ENCODE measurements at places on chromosomes 7 and 10.

GRCh38 chr7:151277631-151278030, 29.1 kb upstream of the SMARCD3 start:
- no peak for DNase-seq

DNA sequence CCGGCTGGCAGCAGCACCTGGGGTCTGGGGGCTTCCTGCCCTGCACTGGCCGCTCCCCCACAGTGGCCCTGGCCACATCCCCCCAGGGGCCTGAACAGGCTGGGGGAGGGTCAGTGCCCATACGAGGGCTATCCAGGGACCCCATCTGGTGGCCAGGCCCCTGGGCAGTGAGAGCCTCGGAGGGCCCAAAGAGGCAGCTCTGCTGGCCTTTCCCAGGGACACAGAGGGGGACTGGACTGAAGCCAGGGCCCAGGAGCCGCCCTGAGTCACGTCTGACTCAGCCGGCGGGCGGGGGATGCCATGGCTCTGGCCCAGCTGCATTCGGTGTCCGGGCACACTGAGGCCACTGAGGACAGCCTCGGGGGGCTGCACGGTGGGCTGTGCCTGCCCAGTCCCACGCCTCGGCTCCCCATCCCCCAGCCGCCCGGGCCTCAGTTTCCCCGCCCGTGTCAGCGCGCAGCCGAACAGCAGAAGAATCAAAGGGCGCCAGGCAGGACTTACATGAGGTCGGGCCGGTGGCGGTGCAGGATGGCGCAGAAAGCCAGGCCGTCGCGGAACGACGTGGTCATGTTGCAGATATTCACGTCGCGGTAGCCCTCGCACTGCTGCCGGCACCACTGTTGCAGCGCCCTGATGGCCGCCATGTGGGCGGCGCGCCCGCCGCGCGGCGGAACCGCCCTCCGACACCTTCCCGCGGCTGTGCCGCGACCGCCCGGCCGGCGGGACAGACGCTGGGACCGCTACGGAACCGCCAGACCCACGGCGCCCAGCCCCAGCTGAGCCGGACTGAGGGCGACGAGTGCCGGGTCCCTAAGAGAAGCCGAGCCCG, at the start of gene MICALL2:
Gene MICALL2, minus strand, starts transcription at position 788 of the 829 bp plus-strand sequence. Its CDS starts 144 bp downstream, at position 644.
- DNase-seq: peak; percentile 93

- peak; percentile 54 for DNase-seq
Observed at GRCh38 chr7:127578036-127578684, 7.2 kb downstream of the GCC1 start.

DNA sequence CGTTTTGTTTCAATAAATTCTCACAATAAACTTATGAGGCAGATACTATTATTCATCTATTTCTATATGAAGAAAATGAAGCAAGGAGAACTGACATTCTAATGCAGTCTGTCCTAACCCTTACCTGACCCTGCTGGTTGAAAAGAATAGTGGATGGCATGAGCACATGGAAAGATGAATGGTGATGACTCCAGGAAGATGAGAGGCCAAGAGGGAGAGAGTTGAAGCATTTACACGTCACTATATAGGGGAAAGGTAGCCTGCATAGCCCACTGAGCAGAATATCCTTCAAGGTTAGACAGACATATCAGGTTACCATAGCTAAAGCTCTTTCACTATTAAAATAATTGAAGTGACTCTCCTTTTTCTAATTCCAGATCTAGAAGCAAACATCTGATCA, 163.9 kb upstream of the CDK1 start:
- no peak for DNase-seq

- no peak for DNase-seq
Observed at GRCh38 chr7:51321961-51322515, 5.4 kb upstream of the COBL start.

DNA sequence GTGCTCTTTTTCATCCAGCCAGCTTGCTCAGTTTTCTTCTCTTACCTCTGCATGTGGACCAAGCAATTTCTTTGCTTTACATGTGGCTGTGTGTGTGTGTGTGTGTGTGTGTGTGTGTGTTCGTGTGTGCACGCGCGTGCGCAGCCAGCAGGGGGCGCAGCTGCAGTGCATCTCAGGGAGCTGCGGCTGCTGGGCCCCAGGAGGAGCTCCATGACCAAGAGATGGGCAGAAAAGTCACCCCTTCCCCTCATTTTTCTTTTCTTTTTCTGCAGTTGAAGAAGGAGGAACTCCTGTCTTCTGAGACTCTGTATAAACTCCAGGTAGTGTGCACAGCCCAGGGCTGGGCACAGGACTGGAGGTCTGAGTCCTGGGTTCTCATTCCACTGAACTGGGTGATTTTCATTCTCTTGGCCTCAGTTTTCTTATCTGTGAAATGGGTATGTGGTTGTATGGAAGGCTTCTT, 41.8 kb downstream of the BLNK start:
- DNase-seq: peak; percentile 77

GRCh38 chr10:6593241-6593671, 13.2 kb upstream of the PRKCQ start:
- no peak for DNase-seq

GRCh38 chr7:28700790-28701203, 257.3 kb downstream of the TRIL start:
- DNase-seq: no peak

DNA sequence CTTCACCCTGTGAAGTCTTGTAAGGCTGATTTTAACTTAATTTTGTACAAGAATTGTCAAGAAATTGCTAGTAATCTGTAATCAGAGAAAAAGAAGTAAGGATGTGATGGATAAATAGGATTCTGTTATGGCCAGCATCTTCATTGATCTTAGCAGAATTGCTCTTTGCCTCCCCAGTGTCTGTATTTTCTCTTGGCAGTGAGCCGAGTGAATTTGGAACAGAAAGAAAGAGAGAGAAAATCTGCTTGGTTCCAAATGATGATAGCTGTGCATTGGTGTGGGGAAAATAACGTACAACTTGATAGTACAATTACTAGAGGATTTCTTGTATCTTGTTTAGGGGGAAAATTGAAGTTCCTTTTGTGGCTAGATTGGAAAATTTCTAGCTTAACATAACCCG, 34.6 kb downstream of the VTI1A start:
- no peak for DNase-seq

DNA sequence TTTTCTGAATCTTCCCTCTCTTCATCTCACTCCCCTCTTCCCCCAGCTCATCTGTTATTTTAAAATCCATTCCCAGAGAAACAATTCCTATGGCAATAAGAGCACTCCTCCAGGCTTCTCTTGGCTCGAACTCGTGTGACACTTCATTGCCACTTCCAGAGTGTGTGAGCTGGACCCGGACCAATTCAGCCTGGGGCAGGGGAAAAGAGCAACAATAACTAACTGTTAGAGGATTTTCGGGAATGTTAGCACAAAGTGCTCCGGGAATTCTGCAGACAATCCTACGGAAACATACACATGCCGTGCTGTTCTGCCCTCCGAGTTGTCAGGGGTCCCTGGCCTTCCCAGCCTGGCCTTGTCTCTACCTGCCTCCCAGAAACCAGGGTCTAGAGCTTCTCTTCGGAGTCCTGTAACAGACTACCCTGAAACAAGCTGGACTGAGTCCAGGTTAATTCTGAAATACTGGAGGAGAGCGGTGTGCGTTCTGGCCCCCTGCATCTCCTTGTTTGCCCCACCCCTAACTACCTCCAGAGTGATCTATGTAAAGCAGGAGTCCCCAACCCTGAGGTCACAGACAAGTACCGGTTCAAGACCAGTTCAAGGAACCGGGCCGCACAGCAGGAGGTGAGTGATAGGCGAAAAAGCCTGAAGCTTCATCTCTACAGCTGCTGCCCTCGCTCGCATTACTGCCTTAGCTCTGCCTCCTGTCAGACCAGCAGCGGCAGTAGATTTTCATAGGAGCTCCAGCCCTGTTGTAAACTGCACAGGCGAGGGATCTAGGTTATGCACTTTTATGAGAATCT, 11.3 kb downstream of the COL26A1 start:
- DNase-seq: no peak

DNA sequence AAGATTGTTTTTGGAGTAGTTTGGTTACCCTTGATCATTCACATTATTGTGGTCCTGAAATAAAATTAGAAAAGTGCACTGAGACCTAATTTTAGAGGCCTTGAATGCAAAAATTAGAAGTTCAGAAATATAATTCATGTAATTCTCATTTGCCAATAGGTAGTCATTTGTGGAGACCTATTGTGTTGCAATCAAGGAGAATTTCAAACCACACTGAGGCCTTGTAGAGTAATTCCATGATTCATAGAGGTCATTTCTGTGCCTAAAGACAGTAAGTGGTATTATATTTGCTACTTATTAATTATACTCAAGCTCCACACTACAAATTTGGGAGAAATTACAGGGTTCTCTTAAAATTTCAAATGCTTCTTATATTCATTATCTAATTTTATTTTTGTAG, 946.8 kb upstream of the POT1 start:
- no peak for DNase-seq

GRCh38 chr7:158384746-158385145, 202.9 kb downstream of the PTPRN2 start:
- no peak for DNase-seq

GRCh38 chr10:17915181-17915580, 36.5 kb upstream of the SLC39A12 start:
- no peak for DNase-seq

GRCh38 chr10:127148066-127148932, 48.1 kb downstream of the INSYN2A start:
- DNase-seq: no peak

- no peak for DNase-seq
Observed at GRCh38 chr7:129437190-129437589, 3.0 kb downstream of the STRIP2 start.

- DNase-seq: peak; percentile 40
Observed at GRCh38 chr7:6228361-6229229, 43.8 kb downstream of the CYTH3 start.

GRCh38 chr7:7895754-7896153, 72.8 kb upstream of the GLCCI1 start:
- DNase-seq: no peak

DNA sequence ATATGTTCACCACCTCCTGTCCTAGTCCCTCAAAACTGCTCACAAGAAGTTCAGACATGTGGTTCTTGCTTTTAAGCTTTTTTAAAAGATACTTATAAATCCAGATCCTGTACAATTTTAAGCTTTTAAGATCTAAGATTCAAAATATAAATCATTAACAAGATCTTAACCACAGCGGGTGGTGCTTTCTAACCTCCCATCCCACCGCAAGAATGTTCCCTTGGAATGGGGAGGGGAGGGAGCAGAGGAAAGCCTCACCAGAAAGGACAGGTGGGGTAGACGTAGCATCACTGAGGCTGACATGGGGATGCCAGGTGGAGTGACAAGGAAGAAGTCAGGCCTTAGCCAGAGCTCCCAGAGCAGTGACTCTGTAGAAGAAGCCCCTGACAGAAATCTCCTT, 133.5 kb downstream of the C1GALT1 start:
- no peak for DNase-seq

DNA sequence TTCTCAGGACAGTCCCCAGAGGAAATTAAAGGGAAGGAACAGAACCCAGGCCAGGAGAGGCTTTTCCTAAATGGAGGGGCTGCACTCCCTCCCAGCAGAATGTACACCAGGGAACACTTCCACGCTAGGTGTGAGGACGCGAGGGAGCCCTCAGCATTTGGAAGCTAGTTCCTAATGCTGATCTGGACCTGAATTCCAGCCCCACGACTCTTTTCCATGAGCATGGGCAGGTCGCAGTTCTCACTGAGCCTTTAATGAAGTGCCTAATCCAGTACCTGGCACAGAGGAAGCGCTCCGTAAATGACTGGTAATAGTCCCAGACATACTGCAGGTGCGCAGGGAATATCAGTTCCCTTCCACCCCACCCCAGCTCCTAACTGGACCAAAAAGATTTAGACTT, 1.1 kb downstream of the ALOX5 start:
- DNase-seq: no peak

Data from right cardiac atrium (tissue), 5 donors.